Urothelium cell line (cell line): ENCODE measurements at places on chromosomes 16 and 17.

DNA sequence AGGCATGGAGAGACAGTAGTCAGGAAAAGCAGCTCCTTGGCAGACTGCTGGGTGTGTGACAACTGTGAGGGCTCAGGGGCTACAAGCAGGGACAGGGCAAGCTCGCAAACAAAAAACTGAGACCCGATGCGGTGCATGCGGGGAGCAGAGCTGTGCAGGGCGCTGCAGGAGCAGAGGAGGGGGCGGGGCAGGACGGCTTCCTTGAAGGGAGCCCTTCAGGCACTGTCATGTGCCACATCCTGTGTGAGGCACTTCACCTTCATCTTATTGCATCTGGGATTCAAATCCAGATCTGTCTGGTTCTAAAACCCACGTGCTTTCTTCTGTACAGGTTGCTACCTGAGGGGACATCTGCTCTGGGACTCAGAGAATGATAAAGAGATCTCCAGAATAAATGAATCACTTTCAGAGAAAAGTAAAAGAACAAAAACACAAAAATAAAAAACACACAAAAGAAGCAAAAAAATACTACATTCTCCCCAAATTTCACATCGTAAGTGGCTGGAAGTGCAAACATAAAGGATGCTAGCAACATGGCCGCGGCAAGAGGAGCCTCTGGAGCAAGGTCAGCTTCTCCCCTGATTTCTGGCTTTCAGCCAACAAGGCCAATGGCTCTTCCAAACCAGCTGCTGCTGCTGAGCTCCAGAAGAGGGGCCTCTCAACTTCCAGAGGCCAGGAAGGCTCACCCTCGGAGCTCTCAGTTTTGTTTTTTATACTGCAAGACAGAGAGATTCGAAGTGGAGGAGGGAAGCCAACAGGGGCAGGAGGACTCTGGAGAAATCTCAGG, 14.2 kb downstream of the LYRM9 start:
- no peak for DNase-seq

DNA sequence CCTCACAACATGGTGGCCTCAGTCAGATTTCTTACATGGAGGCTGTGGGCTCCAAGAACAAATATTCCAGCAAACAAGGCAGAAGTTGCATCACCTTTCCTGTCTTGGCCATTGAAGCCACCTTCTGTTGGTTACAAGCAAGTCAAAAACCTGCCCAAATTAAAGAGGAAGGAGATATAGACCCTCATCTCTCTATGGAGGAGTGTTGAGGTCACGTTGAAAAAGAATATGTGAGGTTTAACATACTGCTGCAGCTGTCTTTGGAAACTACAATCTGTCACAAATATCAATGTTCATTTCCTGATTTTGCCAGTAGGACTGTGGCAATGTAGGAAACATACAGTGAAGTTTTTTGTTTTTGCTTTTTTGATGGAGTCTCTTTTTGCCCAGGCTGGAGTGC, 211.4 kb downstream of the COPRS start:
- no peak for DNase-seq

DNA sequence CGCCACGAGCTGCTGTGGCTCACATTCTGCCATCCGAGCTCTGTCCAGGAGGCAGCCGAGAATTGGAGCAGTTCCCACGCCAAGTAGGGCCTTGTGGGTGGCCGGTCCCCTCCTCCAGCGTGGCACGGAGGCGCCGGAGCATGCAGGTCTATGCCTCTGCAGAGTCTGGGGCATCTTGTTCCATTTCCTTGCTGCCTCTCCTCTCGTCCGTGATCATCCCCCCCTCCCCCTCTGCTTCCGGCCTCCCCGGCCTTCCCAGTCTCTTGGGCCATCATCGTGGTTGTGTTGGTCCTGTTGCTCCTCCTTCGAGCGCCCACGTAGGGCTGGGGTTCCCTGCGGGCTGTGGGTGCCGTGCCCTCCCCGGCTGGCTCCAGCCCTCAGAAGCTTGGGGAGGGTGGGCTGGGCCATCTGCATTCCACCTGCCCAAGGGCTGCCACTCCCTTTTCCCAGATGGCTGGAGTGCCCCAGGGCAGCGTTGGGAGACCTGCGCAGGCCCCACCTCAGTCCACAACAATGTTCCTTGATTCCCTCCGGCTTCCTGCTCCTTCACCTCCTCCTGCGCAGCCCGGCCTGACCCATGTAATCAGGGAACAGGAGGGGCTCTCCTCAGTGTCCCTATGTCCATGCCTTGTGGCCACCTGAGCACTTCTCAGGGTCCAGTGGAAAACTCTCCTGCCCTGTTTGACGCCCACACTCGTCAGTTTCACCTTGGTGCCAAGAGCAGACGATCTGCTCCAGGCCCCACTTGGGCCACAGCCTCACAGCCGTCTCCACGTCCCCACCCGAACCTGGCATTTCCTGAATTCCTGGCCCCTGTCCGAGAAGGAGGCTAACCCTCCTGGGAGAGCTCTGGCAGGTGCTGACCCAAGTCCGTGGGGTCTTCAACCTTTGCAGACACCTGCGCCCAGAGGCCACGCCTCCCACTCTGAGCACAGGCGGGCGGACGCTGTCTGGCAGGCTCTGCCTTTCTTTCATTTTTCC, 37.1 kb downstream of the BAIAP2 start:
- DNase-seq: no peak

- DNase-seq: no peak
Observed at GRCh38 chr16:61763013-61763412, 273.2 kb downstream of the CDH8 start.

DNA sequence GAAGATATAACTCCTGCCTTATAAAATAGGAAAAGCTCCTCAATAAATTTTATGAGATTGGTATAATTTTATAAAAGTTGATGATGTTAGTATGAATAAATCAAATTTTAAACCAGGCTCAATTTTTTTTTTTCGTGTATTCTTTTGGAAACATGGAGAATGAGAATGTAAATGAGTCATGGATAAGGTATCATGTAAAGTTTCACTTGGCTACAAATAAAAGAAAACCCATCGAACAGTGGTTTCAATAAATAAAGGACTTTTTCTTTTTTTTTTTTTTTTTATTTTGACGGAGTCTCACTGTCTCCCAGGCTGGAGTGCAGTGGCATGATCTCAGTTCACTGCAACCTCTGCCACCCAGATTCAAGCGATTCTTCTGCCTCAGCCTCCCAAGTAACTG, 67.3 kb downstream of the PHKB start:
- DNase-seq: no peak

DNA sequence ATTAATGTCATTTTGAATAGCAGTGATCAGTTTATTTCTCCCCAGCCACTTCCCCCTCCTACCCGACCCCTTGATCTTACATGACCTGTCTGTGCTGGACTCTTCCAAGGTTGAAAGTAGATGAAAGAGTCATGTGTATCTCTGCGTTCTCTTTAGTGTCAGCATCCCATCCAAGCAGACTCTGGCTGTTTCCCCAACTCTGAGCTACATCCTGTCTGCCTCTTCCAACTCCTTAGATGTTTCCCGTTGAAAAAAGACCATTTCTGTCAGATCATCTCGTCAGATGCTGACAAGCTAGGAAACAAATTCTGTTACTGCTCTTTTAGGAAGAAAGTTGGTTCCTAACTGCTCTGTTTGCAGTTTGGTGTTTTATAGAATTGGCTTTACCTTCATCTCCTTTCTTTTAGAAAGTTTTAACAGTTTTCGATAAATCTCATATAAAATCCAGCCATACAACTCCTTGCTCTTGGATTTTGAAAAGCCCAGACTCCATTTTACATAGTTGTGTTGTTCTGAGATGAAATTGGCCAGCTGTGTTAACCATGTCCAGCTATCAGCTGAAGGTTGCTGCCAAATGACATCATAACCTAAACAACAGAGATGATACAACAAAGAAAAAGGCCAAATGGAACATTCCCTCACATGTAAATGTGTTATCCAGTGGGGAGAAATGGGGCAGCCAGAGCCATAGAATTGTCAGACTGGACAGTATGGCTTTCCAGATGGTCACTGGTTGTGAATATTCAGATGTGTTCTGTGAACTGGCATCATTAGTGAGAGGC, 43.5 kb downstream of the CYB561 start:
- no peak for DNase-seq

- no peak for DNase-seq
Observed at GRCh38 chr16:26614237-26614841, 452.4 kb upstream of the C16orf82 start.

GRCh38 chr16:72884037-72884436, 163.9 kb downstream of the ZFHX3 start:
- no peak for DNase-seq

DNA sequence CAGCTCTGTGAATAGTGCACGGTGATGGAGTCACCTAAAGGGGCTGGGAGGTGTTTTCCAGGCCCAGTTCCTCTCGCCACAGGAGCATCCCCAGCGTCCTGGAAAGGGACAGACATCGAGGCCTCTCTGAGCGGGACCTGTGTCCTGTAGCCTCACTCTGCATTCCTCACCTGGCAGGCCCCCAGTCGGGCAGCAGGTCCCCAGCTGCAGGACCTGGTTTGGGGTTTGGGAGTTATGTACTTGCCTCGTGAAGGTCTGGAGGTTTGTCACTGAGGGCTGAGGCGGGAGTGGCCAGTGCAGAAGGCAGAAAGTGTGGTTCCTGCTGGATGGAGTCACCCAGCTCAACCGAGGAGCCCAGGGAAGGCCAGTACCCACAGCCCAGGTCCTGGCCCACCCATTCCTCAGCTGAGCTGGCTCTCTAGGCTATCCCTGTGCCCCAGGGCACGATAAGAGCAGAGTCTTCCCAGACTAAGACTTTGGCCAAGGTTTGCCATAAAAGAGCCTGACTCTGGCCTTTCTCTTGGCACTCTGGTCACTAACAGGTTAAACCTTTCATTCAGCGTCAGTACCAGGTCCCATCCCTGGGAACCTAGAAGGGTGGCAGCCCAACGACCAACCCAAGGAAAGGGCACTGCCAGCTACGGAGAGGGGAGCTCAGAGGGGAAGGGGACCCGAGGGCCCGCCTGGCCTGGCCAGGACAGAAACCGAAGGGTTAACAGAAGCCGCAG, 24.4 kb downstream of the TBX4 start:
- no peak for DNase-seq

GRCh38 chr16:82059983-82060421, 24.9 kb downstream of the HSD17B2 start:
- DNase-seq: no peak

- no peak for DNase-seq
Observed at GRCh38 chr16:86775511-86775921, 197.2 kb downstream of the FOXL1 start.

DNA sequence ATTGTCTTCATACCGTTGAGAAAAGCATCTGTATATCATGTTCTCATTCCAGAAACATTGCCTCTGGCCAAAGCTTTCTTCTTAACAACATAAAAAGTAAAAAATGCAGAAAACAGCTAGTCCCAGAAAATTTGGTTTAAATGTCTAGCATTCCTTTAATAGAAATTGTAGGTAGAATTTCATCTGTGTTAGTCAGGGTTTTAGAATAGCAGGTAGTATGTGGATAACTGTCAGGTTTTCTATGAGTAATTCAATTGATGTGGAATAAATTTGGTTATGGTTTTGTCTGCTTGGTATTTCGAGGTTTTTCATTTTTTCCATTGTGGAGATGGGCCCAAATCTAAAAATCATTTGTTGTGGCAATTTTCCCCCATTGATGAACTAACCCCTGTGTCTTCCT, 616.7 kb downstream of the KCNJ2 start:
- no peak for DNase-seq

DNA sequence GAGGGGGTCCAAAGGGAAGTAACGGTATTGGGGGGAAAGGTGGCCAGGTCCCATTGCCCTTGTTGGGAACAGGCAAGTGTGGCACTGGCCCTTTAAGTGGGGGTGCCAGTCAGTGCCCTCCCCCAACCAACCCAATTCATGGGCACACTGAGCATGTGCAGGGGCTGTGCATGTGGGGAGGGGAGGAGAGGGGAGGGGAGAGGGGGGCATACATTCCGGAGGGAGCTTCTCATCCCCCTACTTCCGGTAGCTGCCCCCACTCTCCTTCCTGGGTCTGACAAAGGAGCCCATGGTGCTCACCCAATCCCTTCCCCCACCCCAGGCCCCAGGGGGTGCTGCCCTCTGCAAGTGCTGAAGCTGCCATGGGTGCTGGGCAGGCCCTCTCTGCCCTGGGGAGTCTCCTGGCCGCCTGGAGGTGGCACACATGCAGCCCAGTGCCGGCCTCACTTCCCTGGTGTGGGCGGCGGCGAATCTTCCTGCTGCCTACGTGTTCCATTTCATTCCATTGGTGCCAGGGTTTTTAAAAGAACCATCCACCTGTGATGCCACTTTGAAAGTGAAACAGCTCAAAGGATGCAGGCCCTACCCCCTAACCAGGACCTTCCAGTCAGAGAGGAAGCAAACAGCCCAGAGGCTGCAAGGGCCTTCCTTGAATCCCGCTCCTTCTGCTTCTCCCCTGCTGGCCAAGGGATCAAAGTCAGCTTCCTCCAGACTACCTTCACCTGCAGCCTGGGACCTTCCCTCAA, 11.0 kb downstream of the HEXIM2 start:
- peak; percentile 87 for DNase-seq

GRCh38 chr17:40862985-40863733, 3.9 kb downstream of the KRT12 start:
- DNase-seq: no peak

- no peak for DNase-seq
Observed at GRCh38 chr16:56916571-56917403, 15.2 kb upstream of the HERPUD1 start.

- peak; percentile 55 for DNase-seq
Observed at GRCh38 chr16:9647981-9648701, 534.1 kb downstream of the GRIN2A start.

DNA sequence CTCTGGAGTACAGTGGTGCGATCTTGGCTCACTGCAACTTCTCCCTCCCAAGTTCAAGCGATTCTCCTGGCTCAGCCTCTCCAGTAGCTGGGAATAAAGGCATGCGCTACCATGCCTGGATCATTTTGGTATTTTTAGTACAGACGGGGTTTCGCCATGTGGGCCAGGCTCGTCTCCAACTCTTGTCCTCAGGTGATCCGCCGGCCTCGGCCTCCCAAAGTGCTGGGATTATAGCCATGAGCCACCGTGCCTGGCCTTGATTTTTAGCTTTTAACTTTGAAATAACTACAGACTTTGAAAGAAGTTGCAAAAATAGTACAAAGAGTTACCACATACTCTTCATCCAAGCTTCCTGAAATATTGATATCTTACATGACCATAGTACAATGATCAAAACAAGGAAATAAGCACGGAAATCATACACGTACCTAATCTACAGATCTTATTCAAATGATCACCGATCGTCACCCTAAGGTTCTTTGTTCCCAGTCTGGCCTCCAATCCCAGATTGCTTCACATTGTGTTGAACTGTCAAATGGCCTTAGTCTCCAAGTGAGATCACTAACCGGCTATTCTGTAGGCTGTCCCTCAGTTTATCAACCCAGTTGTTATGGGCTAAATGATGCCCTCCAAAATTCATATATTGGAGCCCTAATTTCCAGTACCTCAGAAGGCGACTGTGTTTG, 18.4 kb downstream of the NPIPA1 start:
- no peak for DNase-seq

DNA sequence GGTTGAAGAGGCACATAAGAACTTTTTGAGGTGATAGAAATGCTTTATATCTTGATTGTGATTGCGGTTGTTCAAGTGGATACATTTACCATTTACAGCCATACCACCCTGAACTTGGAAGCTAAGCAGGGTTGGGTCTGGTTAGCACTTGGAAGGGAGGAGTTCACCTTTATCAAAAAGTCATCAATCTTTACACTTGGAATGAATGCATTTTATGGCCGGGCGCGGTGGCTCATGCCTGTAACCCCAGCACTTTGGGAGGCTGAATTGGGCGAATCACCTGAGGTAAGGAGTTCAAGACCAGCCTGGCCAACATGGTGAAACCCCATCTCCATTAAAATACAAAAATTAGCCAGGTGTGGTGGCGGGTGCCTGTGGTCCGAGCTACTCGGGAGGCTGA, 9.5 kb upstream of the GJD3 start:
- no peak for DNase-seq

GRCh38 chr17:9878786-9879525, 26.1 kb downstream of the RCVRN start:
- DNase-seq: peak; percentile 17
